ENCODE measurements at places on chromosomes 6 and 20.
A peak's percentile ranks its signal among the peaks of the same experiment; 100 is the strongest.

DNA sequence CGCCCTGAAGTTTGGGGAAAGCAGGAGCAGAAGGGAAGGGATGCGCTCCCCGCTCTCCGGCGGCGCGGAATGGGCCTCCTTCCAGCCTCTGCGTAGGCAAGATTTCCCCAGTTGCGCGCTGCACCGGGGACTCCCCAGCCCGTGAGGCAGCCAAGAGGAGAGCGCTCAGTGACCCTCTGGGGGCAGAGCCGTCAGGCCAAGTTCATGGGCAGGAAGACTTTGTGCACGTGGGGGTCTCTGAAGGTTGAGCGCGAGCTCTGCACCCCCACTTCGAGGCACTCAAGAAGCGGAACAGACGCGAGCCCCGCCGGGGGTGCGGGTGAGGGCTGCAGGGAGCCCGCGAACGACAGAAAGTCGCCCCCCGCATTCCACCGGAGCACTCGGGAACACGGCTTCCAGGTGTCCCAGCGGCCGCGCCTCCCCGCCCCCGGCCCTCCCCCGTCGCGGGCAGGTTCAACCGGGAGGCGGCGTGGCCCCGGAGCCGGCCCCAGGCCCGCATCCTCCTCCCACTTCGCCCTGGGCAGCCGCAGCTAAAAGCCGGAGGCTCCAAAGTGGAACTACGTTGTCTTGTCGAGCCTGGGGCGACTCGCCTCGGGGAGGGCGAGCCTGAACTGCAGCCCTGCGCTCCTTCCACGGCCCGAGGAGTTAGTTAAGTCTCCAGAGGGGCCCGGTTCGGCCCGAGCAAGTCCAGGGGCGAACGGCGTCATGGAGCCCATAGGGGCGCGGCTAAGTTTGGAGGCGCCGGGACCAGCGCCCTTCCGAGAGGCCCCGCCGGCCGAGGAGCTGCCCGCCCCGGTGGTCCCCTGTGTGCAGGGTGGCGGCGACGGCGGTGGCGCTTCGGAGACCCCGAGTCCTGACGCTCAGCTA, at the start of gene PPP1R3G:
Gene PPP1R3G, plus strand, starts transcription at position 561 of the 867 bp plus-strand sequence. Its CDS starts 145 bp downstream, at position 706.
- DNase-seq: peak; percentile 47

- no peak for DNase-seq
Observed at GRCh38 chr20:22692119-22692475, 107.7 kb upstream of the FOXA2 start.

GRCh38 chr6:79810871-79811270, 136.5 kb downstream of the ELOVL4 start:
- no peak for DNase-seq

- DNase-seq: no peak
Observed at GRCh38 chr6:37693079-37693478, 4.6 kb downstream of the MDGA1 start.

GRCh38 chr6:166466178-166467122, 83.7 kb upstream of the MPC1 start:
- DNase-seq: no peak

- no peak for DNase-seq
Observed at GRCh38 chr6:140252099-140252498, 877.7 kb upstream of the CITED2 start.

DNA sequence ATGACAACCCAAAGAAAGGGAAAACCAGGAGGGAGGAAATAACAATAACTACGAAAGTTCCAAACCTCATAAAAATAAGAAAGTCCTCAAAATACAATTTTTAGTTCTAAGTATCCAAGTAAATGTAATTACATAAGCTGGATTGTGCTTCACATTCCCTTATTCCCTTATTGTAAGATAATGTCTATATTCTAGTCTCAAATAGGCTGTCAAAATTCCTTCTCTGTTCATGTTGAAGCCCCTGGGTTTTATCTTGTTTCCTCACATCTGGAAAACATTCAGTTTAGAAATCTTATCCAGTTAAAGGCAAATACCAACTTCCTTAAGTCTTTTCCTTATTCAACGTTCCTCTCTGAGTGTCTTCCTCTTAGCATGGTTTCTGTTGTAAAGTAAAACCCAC, 282.3 kb downstream of the CD109 start:
- no peak for DNase-seq

DNA sequence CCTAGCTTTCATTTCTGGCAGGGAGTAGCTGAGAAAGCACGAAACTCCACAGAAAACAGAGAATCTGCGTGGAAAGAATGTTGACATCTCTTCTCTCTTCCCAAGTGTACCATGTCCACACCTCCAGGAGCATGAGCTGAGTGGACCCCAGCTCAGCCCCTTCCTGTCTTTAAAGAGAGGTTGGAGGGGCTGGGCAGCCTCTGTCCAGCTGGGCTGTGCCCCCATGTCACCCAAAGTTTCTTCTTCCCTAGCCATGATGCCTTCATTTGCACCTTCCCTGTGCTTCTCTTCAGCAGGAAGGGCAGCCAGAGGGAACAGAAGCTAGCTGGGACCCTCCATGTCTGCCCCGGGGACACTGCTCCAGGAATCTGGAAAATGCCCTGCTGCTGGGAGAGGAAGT, 655.0 kb upstream of the DEFB115 start:
- no peak for DNase-seq

- DNase-seq: no peak
Observed at GRCh38 chr20:40777653-40778052, 88.6 kb upstream of the MAFB start.

DNA sequence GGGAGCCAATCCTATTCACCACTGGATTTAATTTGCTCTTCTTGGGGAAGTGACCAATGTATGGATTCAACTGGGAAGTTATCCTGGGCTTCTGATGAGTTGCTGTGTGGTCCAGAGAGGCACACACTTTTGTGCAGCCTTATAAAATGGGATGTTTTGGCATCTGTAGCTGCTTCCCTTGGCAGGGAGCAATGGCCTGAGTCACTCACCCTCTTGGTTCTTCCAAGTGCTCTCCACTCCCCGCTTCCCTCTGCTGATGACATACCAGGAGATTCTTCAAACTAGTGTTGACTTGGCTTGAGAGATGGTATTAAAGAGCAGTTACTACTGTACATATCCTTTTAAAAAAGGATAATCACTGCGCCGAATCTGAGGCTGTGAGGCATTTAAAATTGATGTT, 105.8 kb downstream of the JARID2 start:
- DNase-seq: no peak

- DNase-seq: no peak
Observed at GRCh38 chr6:5481033-5481432, 219.7 kb downstream of the FARS2 start.

- no peak for DNase-seq
Observed at GRCh38 chr6:130524552-130524951, 158.7 kb downstream of the TMEM200A start.

GRCh38 chr6:33822575-33823395, 19.0 kb upstream of the MLN start:
- peak; percentile 66 for DNase-seq

DNA sequence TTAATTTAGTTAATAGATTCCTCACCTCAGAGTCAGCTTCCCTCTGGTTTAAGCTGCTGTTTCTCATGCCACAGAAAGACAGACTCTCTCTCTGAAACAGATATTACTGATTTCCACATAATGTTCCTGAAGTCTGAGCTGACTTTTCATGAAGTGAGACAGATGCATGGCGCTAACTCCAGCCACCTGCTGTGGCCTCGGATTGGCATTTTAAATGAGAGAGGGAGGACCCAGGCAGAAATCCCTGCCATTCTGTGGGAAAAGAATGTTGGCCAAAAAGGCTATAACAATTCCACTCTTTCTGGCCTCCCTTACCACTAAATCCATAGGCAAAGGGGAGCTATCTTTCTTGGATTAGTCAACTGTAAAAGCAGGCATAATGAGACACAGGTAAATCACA, 354.1 kb upstream of the CDH4 start:
- no peak for DNase-seq

- DNase-seq: no peak
Observed at GRCh38 chr20:53221731-53222130, 249.6 kb downstream of the TSHZ2 start.

DNA sequence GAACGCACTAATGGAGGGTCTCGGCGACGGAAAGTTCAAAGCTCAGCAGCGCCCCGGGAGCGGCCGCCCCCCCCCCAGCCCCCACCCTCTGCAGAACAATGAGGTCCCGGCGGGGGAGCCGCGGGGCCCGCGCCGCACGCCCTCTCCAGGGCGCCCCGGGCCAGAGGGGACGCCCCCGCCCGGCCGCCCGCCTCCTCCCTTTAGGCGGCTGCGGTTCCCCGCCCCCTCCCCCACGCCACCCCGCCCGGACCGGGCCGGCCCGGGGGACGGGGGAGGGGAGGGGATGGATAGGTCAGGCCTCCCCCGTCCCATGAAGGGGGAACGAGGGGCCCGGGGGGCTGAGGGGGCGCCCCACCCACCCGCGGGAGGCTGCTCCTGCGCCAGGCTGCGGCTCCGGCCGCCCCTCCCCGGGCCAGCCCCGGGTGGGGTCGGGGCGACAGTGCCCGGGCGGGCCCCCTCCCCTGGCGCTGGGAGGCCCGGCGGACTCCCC, 1.5 kb downstream of the NOL4L start:
- DNase-seq: peak; percentile 57

GRCh38 chr6:133892813-133893691, 4.1 kb downstream of the TCF21 start:
- DNase-seq: no peak

DNA sequence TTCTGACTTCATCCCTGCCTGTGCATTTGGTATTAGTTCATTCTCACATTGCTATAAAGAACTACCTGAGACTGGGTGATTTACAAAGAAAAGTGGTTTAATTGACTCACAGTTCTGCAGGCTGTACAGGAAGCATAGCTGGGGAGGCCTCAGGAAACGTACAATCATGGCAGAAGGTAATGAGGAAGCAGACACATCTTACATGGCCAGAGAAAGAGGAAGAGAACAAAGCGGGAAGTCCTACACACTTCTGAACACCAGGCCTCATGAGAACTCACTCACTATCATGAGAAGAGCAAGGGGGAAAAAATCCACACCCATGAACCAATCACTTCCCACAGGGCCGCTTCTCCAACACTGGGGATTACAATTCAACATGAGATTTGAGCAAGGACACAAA, 303.9 kb downstream of the CBLN4 start:
- DNase-seq: no peak

GRCh38 chr20:52953020-52953419, 19.1 kb upstream of the TSHZ2 start:
- no peak for DNase-seq

DNA sequence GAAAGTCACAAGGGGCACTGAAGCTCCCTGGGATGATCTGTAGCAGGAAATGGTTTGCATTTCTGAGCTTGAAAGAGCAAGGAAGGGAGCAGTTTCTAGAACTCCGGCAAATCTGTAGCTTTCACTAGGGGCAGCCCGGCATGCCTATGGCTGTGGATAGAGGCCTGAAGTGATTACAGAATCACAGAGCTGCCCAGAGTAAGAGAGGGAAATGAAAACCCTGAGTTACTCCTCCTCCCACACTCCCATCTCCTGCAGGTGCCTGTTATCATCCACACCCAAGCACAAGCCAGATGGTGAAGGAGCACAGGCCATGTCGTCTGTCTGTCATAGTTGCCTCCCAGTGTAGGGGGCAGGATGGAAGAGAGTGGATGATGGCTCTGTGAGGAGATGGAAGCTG, 37.1 kb downstream of the HLA-F start:
- DNase-seq: peak; percentile 19

DNA sequence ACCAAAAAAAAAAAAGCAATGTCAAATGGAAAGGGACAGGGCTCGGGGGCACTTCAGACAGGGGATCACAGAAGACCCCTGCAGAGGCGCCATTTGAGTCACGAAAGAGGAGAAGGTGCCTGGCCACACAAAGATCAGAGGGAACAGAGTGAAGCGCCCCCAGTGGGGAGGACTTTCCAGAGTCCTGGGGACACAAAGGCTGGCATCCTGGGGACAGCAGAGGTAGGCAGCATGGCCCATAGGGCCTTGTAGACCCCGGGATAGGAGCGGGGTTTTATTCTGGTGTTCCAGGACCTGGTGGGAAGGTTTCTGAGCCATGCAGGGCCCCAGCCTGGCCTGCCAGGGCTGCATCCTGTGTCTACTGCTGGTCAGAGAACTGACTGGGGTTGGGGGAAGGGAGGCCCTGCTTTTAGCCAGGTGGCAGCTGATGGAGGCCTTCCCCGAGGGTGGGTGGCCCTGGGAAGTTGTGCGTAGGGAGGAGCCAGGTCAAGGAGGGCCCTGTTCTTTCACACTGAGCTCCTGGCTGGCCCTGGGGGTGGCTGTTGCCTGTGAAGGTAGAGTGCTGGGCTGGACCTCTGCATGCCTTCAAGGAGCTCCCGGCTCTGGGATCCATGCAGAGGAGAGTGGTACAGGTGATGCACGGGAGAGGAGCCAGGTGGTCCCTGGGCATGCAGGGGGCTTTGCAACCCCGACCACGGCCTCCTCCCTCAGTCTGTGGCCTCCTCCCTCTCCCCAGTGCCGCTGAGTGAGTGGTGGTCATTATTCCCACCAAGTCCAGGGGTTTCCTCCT, 117.9 kb downstream of the CDH4 start:
- DNase-seq: peak; percentile 72

DNA sequence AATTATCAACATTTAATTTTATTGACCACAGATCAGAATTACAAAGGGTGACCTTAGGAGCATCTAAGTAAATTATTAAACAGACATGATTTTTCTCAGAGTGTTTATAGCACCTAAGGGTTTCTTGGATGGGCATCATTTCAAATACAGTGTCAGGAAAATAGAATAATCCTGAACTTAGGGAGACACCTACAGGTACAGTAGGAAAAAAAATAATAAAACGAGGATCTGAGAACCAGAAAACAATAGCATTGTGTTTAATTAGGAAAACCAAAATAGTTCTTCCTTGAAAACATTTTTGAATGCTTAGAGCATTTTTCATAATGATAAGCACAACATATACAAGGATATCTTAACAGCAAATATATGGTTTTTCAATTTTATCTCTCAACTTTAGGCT, 39.2 kb downstream of the MMUT start:
- DNase-seq: no peak

DNA sequence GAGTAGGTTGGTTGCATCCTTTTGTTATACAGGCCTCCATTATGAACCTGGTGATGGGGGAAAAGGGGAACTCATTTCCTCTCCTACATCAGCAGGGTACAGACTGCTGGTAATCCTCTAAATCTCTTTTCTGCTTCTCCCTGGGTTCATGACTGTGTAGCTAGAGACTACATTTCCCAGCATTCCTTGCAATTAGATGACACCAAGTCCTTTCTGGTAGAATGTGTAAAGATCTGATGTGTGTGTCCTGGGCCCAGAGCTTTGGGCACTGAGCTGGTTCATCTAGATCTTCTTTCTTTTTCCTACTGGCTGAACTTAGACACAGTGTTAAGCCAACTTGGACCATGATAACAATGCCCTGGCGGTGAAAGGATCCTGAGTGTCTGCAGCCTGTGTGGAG, 104.7 kb upstream of the IFNGR1 start:
- DNase-seq: no peak

- no peak for DNase-seq
Observed at GRCh38 chr6:39130691-39131090, 15.7 kb upstream of the SAYSD1 start.

GRCh38 chr6:25868436-25869183, 5.4 kb downstream of the SLC17A3 start:
- DNase-seq: no peak

DNA sequence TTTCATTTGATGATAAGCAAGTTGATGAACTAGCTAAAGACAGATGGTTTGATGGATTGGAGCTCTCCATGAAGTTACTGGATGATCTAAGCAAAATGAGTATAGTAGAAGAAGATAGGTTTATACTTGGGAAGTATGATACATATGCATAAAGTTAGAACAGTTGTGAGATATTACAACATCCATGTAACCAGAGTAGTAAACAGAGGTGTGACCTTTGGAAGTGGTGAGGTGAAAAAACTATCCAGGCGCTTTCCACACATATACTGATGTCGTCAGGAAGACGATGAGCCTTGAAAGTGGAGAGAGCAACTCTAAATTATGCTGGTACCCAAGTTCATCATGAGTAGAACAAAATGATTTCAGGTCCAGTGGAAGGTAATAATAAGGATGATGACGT, 271.0 kb downstream of the PTPRK start:
- DNase-seq: no peak

All from RPMI8226 (cell line).